ENCODE measurements at places on chromosomes 3 and 15. TPM values are rescaled to one million over a fixed set of nuclear protein-coding genes. Genes with fewer than 3 reads are reported as not detected.

The BHLHE40 gene
- total RNA-seq, result 27.6 TPM

The SCN11A gene
- not detected for total RNA-seq

The ARPC4 gene
- 315 TPM for total RNA-seq

The BTLA gene
- not detected for total RNA-seq

The FOXB1 gene
- not detected for total RNA-seq

The EPHB1 gene
- 1.6 TPM for total RNA-seq

The COL8A1 gene
- total RNA-seq, result 157 TPM

The OR5K2 gene
- not detected for total RNA-seq

The ARL14 gene
- total RNA-seq, result not detected

The ZNF502 gene
- total RNA-seq, result 3.8 TPM

The SAMD7 gene
- total RNA-seq, result not detected

The RLBP1 gene
- not detected for total RNA-seq

The DUOX1 gene
- 0.32 TPM for total RNA-seq

The THRB gene
- total RNA-seq, result 5.1 TPM

The TP63 gene
- not detected for total RNA-seq
